Hypothalamus (tissue), 51 donors: ENCODE measurements at places on chromosomes 16 and 17.

DNA sequence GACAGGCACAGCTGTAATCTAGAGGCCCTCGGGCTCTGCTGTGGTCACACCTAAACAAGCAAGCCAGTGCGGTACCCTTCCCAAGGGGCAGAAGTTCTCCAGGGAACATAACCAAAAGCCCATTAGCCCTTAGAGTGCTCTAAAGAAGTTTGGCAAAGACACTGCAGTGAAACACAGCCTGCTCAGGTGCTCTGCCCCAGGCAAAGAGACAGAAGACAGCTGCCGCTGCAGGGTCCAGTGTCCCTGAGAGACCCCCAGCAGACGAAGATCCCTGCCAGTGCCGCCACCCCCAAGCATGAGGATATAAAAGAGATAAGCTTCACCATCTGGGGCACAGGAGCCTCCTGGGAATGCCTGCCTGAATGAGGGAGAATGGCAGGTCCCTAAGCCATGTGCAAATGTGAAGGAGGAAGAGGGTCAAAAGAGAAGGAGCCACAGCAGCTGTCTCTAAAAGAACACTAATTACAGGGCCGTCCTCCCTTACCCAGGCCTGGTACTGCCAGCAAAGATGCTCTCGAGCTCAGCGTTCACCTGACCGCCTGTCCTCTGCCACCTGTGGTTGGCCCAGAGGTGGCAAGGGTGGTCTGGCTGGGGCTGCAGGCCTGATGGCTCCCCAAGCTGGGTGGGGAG is 29.7 kb downstream of the CUEDC1 start:
- DNase-seq, result no peak

DNA sequence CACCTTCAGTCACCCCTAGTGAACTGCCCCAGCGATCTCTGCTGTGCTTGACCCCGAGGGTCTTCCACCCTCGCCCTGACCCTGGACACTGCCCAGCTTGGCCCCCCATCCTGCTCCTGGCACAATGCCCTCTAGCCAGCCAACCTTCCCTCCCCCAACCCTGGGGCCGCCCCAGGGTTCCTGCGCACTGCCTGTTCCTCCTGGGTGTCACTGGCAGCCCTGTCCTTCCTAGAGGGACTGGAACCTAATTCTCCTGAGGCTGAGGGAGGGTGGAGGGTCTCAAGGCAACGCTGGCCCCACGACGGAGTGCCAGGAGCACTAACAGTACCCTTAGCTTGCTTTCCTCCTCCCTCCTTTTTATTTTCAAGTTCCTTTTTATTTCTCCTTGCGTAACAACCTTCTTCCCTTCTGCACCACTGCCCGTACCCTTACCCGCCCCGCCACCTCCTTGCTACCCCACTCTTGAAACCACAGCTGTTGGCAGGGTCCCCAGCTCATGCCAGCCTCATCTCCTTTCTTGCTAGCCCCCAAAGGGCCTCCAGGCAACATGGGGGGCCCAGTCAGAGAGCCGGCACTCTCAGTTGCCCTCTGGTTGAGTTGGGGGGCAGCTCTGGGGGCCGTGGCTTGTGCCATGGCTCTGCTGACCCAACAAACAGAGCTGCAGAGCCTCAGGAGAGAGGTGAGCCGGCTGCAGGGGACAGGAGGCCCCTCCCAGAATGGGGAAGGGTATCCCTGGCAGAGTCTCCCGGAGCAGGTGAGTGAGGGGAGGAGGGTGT is at the start of gene TNFSF13:
Gene TNFSF13 (plus strand): TSS at position 207 of the 776 bp plus-strand sequence. CDS start 290 bp downstream, at position 497.
- DNase-seq, result no peak

DNA sequence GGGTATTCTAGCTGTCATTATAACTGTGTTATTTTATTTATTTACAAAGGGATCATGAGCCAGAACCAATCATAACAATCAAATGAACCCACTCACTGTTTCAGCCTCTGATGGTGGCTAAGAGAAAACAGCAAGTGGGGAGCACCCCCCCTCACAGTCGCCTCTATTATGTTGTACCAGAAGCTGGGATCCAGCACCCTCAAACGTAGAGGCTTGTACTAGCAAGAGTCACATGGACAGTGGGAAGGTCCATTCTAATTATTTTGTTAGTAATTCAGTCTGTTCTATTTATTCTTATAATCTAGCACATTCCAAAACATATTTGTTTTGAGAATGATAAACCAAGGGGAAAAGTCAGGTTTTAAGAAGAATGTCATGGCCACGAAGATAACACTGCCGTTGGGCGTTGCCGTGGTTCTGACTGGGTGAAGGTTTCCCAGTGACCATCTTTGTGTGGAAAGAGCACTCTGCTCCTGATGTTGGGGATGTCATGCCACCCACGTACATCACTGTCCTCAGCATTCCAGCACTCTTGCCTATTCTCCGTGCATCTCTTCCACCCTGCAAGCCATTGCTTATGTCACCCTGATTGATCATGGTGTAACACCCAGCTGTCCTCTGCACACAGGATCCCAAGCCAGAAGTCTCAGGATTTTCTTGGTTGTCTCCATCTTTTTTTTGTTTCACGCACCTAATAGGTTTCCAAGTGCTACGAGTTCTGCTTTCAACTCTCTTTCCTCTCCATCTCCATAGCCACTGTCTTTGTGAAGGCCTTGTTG is 205.8 kb downstream of the PRKCA start:
- no peak for DNase-seq

- DNase-seq, result peak; percentile 77
Measured at GRCh38 chr17:9239793-9240658, 218.7 kb downstream of the NTN1 start.

DNA sequence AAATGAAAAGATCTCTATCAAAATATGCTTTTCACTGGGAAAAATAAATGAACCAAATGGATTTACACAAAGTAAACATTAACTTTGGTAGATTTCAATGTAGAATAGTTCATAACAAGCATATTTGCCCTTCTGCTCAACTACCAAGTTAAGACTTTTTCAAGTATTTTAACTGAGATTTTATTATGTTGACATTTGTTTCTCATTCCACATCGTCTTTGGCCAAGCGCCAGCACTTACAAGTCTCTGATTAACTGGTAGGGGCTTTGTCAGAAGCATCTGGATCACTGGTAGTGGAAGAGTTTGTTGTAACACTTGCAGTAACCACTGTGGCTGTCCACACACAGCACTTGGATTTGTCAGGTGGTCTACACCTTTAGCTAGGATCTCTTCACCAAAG is 22.9 kb downstream of the SLFN12L start:
- DNase-seq, result no peak

GRCh38 chr17:48523010-48523409 is 7.8 kb downstream of the HOXB1 start:
- DNase-seq, result no peak

- DNase-seq, result no peak
Measured at GRCh38 chr16:51540259-51540658, 389.2 kb upstream of the SALL1 start.

DNA sequence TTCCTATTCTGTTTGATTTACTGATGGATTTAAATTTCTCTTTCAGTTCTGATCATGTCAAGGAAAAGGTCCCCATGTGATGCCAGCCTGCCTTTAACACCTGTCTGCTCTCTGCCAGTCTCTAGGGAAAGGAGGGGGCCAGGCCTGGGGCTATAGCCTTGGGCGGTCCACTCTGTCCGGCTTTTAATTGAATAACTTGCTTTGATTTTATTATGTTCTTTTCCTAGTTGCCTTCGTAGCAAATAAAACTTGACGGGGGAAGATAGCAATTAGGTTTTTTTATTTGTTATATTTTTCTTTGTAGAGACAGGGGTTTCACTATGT is 47.6 kb downstream of the ABAT start:
- no peak for DNase-seq

- DNase-seq, result no peak
Measured at GRCh38 chr16:86598607-86599565, 20.5 kb downstream of the FOXL1 start.
